Right renal cortex interstitium (tissue), 3 donors: ENCODE measurements at places on chromosomes 4 and X. TPM values are rescaled to one million over a fixed set of nuclear protein-coding genes. Genes with fewer than 3 reads are reported as not detected.

DNA sequence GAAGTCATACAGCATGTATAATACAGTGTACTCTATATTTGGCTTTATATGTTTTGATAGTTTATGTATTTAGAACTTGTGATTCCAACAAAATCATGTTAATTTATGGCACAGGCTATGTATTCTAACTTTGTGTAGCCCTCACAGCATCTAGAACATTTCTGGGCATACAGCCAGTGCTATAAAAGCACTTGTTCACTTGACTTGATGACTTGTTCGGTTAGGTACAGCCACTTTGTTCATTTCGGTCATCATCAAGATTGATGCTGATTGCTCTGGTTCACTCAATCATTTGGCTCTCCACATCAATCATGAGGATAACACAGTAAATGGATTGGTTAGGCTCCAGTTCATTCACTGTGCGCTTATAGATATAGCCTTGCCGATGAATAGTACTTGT, 97.6 kb upstream of the IRS4 start:
- DNase-seq = no peak

- DNase-seq = no peak
Measured at GRCh38 chr4:85836588-85837438, 361.9 kb downstream of the ARHGAP24 start.

DNA sequence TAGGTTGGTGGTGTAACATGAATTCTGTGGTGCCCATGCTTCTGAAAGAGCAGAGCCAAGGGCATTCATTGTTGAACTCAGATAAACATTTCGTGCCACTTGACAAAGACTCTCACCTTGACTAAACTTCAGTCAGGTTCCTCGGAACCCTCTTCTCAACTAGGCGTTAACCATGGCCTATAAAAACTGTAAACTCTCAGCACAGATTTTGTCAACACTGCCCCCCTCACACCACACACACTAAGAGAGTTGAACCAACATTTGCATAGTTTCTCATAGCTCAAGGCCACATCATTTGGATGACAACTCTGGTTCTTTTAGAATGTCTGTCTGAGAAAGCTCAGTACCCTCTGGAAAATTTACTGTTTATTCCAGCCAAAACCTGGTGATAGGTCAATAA, 28.1 kb downstream of the CASP6 start:
- DNase-seq = no peak

UGT2A1 gene
- 3.3 TPM for polyA plus RNA-seq
